ENCODE measurements at places on chromosomes 11 and 22.

DNA sequence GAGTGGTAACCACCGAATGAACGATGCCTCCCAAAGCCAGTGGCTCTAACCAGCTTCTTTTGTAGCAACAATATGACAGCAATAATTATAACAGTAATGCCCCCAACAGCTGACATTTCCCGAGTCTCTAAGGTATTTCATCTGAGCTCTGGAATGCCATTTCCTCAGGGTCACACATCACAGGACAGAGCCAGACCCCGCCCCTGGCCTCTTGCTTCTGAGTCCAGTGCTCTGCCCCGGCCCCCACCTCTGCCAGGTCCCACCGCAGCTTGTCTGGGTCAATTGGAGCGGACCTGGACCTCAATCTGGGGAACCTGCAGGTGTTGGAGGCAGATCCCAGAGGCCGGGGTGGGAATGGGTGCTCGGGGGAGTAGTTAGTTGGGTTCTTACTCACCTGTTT lies 63.8 kb downstream of the IGLL1 start:
- DNase-seq = no peak

- no peak for DNase-seq
Observed at GRCh38 chr22:23147617-23148387, 2.5 kb downstream of the RAB36 start.

DNA sequence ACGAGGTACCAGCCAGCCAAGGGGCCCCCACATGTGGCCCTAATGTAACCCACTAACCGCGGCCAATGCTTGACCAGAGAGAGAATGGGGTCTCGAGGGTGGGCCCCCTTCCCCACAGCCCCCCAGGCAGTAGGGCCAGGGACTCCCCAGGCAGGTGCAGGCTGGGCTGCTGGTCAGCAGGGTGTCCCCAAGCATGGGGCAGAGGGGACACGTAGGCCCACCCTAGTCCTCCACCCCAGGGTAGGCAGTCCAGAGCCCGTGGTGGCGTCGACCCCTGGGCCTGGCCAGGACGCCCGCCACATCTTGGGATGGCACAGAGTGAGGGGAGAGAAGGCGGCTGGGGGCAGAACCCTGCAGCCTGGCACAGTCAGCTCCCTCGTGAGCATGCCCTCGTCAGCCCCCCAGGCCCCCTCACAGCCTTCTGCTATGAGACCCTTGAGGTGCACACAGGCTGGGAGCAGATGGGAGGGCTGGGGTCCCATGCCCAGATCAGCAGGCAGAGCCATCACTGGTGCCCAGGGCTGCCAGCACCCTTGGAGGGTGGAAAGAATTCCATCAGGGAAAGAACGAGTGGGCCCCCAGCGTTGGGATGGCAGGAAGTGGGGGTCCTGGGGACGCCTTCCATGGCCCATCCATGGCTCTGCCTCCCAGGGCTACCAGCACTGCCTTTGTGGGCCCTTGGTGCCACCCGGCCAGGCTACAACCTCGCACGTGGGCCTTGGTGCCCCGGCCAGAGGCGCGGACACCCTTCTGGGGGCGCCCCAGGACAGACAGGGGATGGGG lies 6.1 kb downstream of the TNNT3 start:
- no peak for DNase-seq

GRCh38 chr22:19823191-19823901 lies 31.3 kb downstream of the GNB1L start:
- no peak for DNase-seq

DNA sequence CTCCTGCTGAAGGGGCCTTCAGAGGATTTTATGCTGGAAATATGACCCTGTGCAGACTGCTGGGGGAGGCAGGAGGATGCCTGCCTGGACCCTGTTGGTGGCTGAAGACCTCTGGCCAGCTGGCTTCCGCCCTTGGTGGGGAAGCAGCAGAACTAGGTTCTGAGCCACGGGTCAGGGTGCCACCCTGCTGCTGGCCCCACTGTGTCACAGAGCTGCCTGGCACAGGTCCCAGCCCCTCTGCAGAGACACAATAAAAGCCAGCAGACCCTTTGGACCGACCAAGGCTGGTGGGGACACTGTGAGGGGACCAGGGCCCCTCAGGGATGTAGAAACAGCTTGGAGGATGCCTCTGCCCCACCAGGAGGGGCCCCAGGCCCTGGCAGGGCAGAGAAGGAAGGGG lies 6.9 kb upstream of the SREBF2 start:
- DNase-seq = no peak

- no peak for DNase-seq
Observed at GRCh38 chr11:102268985-102269470, 48.3 kb upstream of the BIRC3 start.

DNA sequence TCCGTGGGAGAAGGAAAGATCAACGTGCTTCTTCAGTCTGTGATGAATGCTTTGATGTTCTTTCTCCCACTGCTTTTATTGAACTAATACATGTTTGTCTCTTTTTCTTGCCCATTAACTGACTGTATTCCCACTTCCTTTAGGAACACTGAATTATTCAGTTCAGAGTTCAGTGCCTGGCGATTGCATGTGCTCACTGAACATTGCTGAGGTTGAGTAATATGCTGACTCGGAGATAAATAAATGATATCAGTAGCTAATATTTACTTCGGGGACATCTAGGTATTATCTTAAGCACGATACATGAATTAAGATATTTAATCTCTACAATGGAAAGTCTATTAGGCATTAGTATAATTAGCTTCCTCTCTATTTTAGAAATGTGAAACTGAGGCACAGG lies 102.3 kb upstream of the OR5AK2 start:
- DNase-seq = no peak

DNA sequence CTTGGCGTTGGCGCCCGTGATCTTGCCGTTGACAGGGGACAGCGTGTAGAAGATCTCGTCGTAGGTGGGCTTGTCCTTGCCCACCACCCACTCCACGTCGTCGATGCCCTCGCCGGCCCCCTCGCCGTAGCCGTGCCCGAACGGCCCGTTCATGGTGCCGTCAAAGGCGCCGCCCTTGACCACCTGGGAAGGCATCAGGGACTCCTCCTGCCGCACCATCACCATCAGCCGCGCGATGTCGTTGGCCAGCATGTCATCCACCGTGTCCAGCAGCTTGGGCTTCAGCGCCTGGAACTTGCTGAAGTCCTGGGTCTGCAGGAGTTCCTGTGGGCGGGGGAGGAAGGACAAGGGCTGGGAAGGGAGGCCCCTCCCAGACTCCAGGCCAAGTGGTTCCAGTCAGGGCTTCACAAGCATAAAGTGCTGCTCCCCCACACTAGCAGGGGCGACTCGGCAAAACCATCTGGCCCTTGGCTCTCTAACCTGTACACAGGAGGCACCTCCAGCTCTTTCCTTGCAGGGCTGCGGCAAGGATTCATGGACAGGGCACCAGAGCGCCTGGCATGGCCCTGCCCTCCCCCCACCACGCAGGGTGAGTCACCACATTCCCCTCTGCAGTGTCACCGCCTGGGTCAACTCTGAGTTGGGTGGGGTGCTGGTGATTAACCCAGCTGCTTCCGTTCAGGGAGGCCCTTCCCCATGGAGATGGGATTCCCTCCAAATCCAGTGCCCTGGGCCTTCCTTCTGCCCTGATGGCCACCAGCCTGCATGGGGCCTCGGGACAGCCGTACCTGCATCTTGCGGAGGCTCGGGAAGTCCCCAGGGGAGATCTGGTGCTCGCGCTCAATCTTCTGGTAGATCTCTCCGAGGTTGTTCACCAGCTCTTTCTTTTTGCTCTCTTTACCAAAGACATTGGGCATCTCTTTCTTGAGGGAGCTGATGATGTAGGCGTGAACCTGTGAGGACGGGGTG lies 10.4 kb upstream of the CDC42BPG start:
- DNase-seq = peak; percentile 47

- no peak for DNase-seq
Observed at GRCh38 chr11:45149483-45150056, 3.1 kb downstream of the PRDM11 start.

DNA sequence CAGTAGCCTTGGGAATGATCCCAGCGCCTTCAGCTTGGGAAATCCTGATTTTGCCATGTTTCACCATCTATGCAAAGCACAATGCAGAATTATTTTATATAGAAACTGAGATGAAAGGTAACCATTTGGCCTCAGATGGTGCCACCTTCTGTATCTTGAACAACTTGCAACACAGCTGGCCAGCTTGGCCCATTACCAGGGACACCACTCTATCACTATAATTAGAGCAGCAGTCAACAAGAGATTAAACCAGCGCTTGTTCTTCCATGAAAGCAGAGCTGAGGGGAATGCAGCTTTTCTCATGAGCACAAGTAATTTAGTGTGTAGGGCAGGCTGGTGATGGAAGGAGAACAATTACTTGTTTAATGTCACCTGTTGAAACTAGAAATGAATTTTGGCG lies 6.7 kb upstream of the ZDHHC13 start:
- no peak for DNase-seq

GRCh38 chr11:6674862-6675261 lies 8.3 kb downstream of the MRPL17 start:
- DNase-seq = no peak

DNA sequence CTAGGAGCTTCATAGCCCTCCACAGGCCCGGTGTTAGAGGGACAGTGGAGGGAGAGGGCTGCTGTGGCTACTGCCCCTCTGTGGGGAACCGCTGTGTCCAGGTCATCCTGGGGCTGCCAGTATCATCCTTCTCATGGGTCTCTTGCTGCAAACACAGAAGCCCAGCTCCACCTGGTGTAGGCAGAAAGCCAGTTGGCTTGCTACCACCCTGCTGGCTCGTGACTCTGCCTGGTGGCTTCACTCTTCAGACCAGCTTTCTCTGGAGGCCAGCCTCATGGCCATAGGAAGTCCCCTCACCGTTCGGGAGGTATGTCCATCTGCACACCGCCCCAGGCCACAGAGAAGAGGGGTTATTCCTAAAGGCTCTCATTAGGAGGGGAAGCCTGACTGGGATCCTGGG lies 19.4 kb upstream of the SUSD2 start:
- no peak for DNase-seq

GRCh38 chr11:61968758-61969390 lies 1.4 kb upstream of the FTH1 start:
- no peak for DNase-seq

GRCh38 chr11:19281555-19281954 lies 40.8 kb upstream of the E2F8 start:
- no peak for DNase-seq

DNA sequence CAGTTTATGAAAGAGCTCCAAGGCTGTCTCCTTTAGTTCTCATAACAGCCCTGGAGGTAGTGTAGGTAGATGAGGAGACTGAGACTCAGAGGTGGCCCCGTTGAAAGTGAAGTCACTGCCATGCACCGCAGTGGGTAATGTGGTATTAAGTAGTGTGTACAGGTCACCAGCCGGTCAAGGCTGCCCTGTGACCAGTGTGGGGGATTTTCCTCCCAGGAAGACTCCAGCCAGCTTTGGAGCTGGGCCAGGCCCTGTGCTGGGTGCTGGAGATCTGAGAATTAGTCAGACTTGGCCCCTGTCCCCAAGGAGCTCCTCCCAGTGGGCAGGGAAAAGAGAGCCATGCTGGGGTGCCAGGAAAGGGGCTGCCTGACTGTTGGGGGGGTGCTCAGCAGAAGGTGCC lies 5.3 kb downstream of the OMP start:
- peak; percentile 65 for DNase-seq

DNA sequence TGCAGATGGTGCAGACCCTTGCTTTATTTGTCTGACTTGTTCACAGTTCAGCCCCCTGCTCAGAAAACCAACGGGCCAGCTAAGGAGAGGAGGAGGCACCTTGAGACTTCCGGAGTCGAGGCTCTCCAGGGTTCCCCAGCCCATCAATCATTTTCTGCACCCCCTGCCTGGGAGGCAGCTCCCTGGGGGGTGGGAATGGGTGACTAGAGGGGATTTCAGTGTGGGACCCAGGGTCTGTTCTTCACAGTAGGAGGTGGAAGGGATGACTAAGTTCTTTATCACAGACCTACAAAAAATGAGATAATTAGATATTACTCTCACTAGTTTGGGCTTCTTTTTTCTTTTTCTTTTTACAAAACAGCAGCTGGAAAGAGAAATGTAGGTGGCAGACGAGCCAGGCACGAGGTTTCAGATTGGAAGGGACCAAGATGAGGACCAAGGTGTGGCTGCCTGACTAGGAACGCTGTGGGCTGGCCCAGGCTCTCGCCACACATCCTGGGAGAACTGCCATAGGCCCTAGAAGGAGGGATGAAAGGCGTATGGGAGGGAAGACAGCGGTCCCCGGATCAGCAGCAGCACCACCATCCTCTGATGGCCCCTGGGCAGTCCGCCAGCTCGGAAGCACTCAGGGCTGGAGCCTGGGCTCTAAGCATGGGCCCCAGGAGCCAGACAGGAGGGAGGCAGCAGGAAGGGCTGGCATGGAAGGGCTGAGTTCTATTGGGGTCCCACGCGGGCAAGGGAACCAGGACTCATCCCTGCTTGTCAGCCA lies 14.2 kb downstream of the TXN2 start:
- DNase-seq = no peak

DNA sequence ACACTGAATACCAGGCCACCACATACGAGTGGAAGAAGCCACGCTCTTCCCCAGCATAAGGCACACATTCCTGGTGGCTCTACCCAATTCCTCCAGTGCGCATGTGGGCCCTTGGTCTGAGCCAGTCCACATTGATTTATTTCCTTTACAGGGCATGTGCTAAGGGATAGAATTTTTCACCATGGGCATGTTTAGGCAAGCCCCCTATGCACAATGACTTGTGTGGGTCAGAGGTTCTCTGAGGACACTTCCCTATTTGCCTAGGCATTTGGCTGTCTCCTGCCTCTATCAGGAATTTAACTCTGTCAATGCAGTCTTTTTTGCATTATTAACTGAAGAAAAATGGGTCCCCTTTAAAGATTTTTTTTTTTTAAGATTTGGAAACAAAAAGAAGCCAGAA lies 718.1 kb downstream of the NTM start:
- no peak for DNase-seq

DNA sequence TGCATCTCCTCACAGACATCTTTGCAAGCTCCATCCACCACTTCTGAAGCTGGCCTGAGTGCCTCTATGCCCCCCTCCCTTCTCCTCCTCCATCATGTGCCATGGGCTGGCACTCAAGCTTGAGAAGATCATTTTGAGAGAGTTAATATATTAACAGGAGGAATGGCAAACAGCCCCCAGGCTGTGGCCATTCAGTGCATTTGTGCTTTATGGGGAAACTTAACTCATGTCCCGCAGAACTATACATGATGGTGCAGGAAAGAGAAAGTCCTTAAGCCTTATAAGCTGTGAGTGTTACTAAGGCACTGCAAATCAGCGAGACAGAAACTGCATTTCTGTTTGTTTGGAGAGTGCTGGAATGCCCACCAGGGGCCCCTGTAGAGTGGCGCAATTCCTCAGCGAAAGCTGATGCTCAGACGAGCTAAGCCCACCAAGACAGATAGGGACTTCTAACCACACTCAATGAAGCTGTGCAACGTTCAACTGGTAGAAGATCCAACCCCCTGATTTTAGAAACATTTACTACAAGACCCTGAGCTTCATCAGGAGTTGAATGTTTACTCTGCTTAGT lies 26.8 kb upstream of the PHLDA2 start:
- DNase-seq = no peak

GRCh38 chr11:90656171-90656570 lies 433.3 kb upstream of the CHORDC1 start:
- no peak for DNase-seq
